ENCODE measurements at places on chromosomes 6 and 20.

- DNase-seq: no peak
These were observed 440.3 kb upstream of the HS3ST5 start for GRCh38 chr6:114783083-114783482.

GRCh38 chr6:72421387-72421786 lies 200.5 kb upstream of the KCNQ5 start:
- DNase-seq: peak; percentile 61

- no peak for DNase-seq
These were observed 91.0 kb downstream of the NFATC2 start for GRCh38 chr20:51451484-51451883.

- DNase-seq: no peak
These were observed 325.6 kb downstream of the CENPW start for GRCh38 chr6:126665551-126665950.

GRCh38 chr20:45275338-45275737 lies 21.0 kb upstream of the SLPI start:
- DNase-seq: no peak

DNA sequence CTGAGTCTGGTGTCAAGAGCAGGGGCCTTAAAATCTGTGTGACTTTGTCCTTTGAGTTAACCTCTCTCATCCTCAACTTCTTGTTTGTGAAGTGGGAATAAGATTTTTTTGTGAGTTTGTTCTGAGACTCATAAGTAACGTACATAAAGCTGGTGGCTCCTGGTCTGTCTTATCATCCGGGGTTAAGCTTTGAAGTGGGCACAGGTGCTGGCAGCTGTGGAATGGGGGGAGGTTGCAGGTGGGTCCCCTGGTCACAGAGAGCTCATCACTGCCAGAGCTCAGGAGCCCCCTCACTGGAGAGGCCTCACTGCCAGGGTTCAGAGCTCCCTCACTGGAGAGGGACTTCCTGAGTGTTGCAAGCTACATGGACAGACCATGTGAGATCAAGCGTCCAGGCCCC lies 174.1 kb downstream of the NRN1 start:
- no peak for DNase-seq

DNA sequence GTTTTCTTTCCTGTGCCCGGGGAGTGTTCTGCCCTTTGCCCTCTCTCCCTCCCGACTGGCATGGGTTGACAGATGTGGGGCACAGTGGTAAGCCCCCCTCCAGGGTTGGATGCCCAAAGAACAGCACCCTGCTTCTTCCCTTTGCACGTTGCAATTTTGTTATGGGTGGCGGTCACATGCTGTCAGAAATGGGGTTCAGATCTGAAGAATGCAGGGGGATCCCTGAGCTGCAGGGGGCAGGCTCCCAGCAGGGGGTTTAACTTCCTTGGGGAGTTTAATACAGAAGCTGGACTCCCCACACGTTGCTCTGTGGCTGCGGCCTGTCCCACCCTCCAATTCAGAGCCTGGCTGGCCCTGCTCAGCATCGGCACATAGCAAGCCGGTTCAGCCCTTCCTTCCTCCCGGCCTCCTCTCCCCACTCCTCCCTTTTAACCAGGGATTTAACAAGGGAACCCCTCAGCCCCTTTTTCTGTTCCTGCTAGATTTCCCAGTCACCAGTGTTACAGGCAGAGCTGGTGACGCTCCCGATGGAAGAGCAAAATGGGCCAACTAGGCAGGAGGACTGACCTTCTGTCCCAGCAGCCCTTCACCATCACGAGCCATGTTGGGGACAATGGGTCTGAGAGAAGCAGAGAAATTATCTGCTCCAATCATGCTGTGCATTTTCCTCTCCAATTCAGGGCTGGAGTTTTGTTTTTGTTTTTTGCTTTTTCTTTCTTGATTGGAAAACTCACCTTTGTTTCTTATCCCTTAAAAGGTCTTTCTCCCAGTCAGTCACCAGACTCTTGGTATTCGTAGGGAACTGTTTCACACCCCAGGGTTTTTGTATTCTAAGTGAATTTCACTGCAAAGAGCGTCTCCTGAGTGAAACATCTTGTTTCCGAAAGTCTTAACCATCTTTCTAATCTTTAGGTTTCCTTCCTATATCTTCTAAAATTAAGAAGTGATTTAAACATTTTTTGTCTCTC lies 6.8 kb downstream of the FOXF2 start:
- no peak for DNase-seq

DNA sequence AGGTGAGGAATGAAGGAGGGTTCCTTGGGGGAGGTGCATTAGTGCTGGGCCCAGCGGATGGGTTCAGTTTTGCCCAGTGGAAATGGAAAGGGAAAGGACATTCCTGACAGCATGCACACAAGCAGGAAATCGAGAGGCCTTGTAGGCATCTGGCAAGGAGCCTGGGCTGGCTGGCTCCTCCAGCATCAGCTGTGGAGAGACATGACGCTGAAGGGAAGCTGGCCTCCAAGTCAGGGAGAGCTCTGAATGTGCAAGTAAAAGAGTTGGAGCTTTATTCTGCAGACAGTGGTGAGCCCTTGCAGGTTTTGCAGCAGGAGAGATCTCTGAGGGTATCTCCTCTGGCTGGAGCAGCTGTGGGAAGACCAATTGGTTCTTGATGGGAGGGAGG lies 154.3 kb downstream of the MRPL14 start:
- DNase-seq: no peak

DNA sequence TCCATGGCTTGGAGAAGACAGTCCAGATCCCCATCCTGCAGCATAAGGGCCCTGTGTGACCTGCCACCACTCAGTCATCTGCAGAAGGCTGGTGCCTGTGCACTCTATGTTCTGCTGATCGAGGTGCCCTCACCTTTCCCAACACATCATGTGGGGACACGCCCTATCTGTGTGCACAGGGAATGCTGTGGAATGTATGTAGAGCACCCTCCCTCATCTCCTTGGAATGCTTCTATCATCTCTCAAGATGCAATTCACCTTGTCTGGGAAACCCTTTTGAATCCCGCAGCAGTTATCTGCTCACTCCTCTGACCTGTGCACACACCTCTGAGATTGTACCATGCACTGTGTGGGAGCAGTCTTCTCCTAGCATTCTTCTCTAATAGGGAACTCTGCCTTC lies 207.2 kb upstream of the SSTR4 start:
- no peak for DNase-seq

DNA sequence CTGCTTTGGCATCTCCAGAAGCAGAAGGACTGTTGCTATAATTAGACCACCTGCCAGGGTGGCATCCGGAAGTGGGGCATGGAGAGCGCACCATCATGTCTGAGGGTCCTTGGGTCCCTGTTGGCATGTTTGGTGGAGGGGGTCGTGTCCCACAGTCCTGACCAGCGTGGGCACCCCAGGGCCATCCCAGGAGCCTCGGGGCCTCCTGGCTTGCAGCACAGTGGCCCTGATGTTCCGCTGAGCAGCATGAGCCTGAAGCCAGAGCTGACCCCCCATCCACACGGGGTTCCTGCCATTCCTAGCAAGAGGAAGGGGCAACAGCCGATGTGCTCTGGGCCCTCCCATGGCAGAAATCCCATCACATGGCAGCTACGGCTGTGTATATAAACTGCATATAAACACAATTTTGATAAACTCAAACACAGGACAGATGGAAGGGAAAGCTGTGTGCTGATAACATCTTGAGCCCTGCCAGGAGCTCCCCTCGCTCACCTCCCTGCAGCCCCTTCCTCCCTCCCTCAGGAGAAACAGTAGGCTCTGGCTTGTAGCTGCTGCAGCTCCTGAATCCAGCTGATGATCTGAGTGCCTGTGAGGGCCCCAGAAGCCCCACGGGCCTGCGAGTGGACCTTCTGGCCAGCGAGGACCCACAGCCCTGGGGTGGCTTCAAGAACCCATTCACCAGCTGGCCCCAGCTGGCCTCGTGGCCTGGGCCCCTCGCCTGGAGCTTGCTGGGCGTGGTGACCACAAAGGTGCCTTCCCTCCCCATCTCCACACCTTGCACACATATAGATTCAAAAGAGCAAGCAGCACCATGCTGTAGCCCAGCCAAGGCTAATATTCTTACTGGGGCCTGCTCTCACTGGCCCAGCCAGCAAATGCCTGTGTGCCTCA lies 321.6 kb downstream of the CDH4 start:
- no peak for DNase-seq

- no peak for DNase-seq
These were observed 347.7 kb downstream of the PRKN start for GRCh38 chr6:162379757-162380409.

- no peak for DNase-seq
These were observed 95.6 kb upstream of the SUPT3H start for GRCh38 chr6:45473121-45473993.

GRCh38 chr20:56091628-56092234 lies 86.4 kb upstream of the CBLN4 start:
- no peak for DNase-seq

DNA sequence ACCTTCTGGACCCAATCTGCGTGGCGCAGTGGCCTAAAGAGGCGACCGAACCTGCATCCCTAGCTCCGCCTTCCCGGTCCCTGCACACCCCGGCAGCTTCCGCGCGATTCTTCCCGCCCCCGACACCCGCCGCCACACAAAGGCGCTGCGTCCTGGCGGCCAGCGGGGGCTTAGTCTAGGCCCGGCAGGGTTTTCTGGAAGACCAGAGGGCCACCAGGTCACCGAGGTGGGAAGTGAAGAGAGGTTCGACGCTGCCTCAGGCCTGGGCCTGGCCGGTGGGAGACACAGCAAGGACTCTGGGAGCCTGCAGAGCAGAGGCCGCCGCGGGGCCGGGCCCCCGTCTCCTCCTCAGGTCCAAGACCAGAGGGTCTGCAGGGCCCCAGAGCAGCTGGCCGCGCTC lies 154.9 kb downstream of the OR2B2 start:
- DNase-seq: no peak
